ENCODE measurements at places on chromosomes 12 and 14.

DNA sequence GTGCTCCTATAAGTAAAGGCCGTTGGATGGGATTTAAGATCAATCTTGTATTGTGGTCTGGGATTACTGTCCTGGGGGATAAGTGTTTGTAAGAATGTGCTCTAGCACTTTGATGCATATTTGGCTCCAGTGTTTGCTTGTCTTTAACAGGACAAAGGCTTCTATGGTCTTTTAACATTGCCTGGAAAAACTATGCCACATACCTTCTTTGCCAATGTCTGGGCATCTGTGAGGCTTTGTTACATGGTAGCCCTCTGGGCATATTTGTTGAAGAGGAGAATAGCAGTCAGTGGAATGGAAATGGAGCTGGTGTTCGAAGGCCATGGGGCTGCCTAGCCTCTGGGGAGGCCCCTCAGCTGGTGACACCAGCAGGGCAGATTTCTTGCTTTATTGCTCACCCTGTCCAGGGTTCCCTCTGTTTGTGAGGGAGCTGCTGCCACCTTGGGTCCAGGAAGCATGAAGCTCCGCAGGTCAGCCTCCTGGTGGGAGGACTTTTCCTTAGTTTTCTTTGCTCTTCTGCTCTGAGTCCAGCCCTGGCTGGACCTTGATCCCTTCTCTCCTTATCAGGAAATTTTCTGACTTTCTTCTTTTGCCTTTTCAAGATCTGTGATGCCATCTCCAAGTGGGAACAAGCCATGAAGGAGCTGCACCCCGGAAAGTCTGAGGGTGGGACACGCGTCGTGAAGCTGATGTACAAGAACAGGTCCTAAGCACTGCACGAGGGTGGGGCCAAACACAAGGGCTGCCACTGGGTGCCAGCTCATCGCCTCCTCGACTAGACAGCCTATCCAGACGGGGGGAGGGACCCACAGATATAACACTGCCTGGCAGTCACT lies 19.5 kb downstream of the PIGH start:
- no peak for DNase-seq

DNA sequence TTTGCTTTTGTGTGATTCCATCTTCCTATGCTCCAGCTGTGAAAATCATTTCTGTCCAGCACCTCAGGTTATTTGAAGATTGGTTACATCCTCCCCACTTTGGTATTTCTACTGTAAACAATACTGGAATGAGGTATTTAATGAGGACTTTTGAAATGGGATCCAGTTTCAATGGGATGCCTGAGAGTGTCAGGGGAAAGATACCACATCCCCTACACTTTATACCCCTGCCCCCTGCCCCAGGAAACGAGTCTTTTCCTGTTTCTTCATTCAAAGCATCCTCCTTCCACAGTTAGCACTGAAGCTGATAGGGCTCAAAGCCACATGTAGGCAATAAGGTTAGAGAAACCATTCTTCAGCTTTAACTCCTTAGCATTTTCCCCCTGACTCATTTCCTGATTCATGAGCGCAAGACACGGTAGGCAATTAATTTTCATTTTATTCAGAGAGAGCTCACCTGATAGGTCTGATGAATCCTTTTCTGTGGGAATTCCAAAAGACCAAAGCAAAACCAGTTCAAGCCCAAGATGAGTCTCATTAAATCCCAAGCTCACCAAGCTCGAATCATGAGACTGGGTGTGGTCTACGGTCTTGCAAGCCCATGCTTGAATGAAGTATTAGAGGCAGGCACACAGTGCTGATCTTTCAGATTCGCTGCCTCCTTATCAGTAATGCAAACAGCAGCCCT lies 143.6 kb upstream of the CRY1 start:
- DNase-seq: no peak

GRCh38 chr12:70928071-70928470 lies 7.5 kb upstream of the PTPRR start:
- no peak for DNase-seq

DNA sequence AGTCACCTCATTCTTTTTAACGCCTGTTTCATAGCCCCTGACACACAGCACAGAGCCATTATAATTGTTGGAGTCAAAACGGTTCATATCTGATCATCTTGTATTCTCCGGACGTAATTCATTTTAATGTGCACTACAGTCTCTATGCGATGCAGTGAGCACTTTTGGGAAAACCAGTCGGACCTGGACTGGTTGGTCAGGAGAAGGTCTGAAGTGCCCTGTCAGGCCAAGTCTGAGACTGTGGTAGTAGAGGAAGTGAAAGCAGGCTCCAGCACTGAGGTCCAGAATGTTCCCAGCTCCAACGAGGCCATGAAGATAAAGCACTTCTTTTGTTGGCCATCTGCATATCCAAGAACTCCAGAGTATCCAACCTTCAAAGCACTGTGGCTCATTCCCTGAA lies 117.1 kb upstream of the NCOR2 start:
- no peak for DNase-seq

DNA sequence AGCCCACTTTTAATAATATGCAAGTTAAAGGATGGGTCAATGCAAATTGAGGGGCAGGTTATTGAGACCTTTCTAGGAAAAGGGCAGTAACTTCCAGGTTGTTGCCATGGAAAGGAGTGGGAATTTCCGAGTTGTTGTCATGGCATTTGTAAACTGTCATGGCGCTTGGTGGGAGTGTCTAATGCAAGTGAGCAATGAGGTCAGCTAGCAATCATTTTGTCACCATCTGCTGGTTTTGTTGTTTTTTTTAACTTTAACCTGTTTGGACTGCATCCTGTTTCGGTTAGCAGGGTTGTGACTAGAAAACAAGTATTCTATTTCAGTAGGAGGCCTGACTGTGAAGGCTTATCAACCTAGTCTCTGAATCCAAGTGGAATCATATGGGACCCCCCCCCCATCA lies 85.8 kb upstream of the TSPAN11 start:
- no peak for DNase-seq

DNA sequence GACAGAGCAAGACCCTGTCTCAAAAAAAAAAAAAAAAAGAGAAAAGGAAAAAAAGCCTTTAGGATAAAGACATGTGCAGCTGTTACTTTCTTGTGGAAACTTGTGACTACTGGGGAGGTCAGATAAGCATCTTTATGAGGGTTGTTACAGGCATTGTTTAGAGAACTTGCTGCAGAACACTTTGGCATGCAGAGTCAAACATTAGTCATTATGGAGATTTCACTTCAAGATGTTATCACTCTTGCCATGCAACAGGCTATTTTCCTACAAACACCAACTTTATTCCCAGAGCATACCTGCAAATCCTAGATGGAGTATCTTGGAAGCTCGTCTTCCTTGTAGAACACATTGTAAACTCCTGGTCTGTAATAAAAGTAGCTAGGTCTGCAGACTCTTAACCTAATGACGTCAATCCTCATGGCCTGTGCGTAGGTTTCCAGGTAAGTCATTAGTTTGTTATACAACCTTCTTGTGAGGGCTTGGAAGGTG lies 36.3 kb upstream of the WDR89 start:
- no peak for DNase-seq

GRCh38 chr12:44874981-44875416 lies 1.1 kb downstream of the NELL2 start:
- no peak for DNase-seq

GRCh38 chr14:69242311-69243224 lies 17.4 kb upstream of the GALNT16 start:
- DNase-seq: no peak

DNA sequence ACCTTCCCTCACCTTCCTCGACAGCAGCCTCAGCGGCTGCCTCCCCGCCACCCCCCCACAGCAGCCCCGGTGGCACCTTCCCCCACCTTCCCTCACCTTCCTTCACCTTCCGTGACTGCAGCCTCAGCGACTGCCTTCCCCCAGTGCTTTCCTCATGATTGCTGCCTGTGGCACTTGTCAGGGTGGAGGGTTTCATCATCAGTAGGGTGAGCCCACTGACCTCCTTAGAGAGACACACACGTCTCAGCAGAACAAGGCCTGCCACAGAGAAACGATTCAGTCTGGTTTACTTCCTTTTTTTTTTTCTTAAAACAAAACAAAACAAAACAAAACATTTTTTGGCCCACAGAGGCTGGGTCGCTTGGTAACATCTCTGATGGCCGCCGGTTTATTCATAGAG lies 75.0 kb downstream of the EP400 start:
- no peak for DNase-seq

- DNase-seq: no peak
Observed at GRCh38 chr14:68598621-68599447, 194.0 kb downstream of the ZFP36L1 start.

DNA sequence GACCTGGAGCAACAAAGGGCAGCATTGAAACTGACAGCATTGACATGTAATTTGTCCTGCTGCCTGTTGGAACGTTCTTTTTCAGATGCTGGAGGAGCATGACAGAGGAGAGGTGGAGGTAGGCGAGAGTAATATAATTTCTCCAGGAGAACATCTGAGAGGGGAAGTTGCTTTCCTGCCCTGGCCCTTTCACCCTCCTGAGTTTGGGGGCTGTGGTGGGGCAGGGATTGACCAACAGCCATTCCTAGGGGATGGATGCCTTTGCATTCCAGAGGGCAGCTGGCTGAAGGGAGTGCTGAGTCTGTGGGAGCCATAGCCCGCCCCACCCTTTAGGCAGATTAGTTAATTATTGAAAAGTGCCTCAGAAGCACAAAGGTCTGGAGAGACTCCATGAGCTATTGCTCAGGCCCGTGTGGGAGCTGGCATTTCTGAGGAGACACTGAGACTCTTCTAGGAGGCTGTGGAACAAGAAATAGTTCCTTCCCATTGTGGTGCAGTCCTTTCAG lies 73.5 kb downstream of the ARF6 start:
- DNase-seq: no peak

- no peak for DNase-seq
Observed at GRCh38 chr12:43550831-43551271, 1.2 kb downstream of the ADAMTS20 start.

- DNase-seq: no peak
Observed at GRCh38 chr14:64910847-64911495, 3.3 kb upstream of the CHURC1 start.

- no peak for DNase-seq
Observed at GRCh38 chr12:68121143-68121542, 38.4 kb downstream of the IFNG start.

- DNase-seq: no peak
Observed at GRCh38 chr14:49935526-49935925, 42.6 kb downstream of the ARF6 start.

DNA sequence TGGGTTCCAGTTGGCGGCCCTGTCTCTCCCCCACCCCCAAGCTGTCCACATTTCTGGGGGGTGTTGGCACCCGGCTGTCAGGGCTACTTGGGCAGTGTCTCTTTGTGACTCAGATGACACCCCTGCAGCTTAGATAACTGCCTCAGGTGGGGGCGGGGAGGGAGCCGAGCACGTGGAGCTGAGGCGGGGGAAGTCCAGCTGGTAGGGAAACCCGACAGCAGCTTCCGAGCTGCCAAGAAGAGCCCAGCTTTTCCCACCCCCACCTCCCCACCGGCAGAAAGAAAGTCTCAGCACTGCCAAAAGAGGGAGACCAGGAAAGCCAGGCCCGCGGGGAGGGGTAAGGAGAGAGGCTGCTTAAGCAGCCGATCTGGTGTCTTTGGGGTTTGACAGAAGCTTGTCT lies 1.4 kb downstream of the LRTM2 start:
- no peak for DNase-seq

GRCh38 chr14:77485256-77485655 lies 13.4 kb downstream of the ISM2 start:
- no peak for DNase-seq

- DNase-seq: no peak
Observed at GRCh38 chr14:75307700-75308379, 29.2 kb downstream of the FOS start.

- no peak for DNase-seq
Observed at GRCh38 chr12:63232896-63233295, 81.9 kb upstream of the AVPR1A start.

- DNase-seq: no peak
Observed at GRCh38 chr12:560691-561390, 101.1 kb downstream of the B4GALNT3 start.

All from esophagus muscularis mucosa (tissue), 4 donors.